ENCODE measurements at places on chromosomes 3 and 15.

DNA sequence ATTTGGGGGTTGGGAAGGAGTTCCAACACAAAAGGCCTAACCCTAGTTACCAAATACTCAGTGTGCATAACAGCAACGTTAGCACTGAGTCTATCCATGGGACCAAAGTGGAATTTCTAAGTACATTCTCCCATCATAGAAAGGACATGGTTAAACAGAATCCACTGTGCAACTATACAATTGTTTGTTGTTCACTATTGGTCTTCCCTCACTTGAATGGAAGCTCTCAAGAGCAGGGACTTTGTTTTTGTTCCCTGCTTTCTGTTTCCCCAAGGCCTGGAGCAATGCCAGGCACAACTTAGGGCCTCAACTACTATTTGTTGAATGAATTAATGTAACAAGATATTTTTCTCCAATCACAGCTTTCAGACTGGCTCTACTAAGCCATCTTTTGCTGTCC, 25.6 kb downstream of the COL8A1 start:
- no peak for DNase-seq

DNA sequence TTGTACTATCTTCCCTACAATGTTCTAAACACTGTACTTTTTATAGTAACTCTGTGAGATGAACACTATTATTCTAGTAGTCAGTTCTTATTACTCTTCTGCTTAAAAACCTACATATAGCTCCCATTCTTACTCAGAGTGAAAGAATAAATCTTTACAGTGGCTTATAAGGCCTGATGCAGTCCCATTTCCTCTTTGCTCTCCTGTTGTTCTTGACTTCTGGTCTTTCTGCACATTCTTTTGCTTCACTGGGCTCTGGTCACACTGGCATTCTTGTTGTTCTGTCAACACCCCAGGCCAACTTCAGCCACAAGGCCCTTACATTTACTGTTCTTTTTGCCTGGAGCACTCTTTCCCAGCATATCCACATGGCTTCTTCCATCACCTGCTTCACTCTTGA, 58.2 kb upstream of the TP63 start:
- DNase-seq, result no peak

DNA sequence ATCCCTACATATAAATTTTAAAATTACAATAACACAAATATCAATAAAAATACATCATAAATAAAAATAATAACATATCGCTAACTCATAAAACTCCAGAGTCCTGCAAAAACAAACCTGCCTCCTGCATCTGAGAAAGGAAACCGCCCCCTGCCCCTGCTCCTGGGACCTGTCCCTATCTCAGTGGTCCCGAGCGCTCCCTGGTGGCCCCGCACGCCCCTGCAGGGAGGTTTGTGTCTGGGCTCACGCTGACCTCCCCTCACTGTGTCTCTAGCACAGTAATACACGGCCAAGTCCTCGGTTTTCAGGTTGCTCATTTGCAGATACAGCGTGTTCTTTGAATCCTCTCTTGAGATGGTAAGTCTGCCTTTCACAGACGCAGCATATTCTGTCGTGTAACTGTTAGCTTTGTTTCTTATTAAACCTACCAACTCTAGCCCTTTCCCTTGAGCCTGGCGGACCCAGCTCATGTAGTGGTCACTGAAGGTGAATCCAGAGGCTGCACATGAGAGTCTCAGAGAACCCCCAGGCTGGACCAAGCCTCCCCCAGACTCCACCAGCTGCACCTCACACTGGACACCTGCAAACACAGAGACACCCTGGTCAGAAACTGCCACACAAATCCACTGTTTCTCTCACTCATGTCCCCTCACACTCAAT, 554.1 kb downstream of the GOLGA6L6 start:
- DNase-seq, result no peak

DNA sequence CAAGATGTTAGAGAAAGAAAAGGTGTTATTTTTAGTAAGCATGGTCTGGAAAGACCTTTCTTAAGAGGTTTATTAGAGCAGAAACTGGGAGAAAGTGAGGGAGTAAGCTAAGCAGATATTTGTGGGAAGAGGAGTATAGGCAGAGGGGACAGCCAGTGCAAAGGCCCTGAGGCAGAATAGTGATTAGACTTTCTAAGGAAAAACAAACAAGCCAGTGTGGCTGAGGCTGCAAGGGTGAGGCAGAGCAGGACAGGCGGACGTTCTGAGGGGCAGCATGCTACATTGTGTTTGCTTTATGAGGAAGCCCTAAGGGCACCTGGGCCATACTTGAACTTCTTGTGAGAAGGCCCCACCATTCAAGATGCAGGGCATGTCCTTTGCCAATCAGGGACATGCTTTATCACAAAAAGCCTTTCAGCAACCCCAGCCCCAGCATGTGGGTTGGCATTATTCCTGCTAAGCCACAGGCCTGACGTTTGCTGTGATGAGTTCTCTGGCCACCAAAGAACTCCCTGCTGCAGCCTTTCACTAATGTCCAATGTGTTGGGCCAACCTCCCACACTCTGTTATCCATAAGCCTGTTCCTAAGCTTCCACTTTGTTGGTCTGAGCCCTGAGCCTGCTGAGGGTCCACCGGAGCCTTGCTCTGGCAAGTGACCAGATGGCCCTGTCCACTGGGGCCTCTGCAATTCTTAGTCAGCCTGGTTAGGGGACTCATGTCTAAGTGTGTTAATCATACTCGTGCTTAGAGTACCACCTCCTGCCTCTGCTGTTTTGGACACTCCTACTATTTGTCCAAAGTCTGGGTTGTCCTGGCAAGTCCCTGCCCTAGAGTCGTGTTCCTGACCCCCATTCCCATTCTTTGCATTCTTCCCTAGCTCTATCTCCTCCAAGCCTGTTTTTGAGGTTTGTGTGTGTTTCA, 209.9 kb upstream of the CTNNB1 start:
- no peak for DNase-seq

DNA sequence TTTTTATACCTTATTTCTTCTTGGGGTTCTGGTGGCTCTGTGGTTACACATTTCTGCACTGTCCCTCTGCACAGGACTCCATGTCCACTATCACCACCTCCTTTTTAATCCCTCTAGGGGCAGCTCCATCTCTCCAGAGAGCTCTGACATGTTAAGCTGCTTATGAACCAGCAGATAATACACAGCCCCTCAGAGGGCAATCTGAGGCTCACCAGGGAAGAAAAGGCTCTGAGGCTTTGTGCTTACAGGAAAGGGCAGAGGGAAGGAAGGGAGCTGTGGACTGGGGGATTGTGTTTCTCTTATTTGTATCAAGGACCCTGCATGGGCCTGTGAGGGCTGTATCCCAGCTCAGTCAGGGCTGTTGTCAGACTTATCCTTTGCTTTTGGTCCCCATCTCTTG, 164.5 kb downstream of the EPHB1 start:
- DNase-seq, result no peak

GRCh38 chr3:70519026-70519425, 206.6 kb upstream of the MDFIC2 start:
- no peak for DNase-seq

DNA sequence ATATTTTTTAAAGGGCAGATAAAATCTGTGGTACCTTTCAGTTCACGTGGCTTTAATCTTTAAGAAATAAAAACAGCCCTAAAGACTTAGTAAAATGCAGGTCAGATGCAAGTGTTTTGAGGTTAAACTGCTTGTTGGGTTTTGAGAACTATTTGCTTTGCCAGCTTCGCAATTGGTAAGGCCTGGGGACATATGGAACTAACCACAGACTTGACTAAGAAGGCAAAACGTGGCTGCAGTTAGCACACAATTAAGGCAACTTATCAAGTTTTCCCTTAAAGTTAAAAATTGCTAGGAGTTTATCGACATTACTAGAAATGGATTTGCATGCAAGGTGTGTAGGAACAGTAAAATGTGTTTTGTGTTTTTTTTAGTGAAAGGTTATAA, 206.9 kb downstream of the ZNF385D start:
- DNase-seq, result no peak

DNA sequence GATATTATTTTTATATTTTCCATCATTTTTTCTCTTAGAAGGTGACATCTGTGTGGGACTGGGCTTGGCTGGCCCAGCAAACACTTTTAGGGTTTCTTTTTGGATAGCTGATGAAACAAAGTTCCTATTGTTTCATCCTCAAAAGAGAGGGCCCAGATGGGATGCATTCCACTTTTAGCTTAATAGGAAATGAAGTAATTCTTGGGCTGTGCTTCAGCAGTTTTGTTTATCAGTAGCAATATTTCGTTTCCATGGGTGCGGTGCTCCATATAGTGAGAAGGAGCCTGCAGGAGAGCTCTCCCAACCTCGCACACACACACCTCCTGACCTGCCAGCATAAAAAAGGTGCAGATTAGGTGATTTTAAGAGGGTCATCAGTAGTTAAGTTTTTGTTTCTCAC, 147.5 kb downstream of the AKAP13 start:
- DNase-seq, result no peak

DNA sequence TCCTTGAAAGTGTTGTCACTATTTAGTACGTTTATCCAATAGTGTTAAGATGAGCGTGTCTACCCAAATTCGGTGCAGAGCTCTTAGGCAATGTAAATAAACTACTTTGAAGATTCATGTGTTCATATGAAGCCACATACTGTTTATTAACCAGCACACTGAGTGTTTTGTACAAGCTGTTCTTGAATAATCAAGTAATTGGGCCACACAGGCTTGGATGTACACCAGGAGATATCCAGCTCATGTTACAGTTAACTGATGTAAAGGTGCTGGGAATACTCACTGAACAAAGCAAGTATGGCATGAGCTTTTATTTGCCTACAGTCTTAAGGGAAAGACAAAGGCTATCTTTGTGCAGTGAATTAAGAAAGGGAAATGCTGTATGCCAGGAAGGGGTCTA, 632 bp upstream of the DHX36 start:
- DNase-seq, result no peak

DNA sequence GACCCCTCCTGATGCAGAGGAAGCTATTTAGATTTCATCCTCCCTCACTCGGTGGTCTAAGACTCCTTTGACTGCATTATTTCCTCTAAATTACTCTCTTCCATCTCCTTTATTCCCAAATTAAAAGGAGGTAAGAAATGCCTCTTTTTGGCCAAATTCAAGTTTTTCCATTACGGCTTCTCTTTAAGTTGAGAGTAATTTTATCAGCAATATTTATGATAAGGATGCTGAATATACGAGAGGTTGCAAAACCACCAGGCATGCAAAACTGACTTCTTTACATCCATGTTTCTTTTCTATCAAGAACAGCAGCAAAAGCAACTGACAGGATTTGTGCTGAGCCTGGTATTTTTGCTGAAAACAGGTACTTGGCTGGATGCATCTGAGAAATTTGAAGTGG, 262.0 kb upstream of the RARB start:
- no peak for DNase-seq

DNA sequence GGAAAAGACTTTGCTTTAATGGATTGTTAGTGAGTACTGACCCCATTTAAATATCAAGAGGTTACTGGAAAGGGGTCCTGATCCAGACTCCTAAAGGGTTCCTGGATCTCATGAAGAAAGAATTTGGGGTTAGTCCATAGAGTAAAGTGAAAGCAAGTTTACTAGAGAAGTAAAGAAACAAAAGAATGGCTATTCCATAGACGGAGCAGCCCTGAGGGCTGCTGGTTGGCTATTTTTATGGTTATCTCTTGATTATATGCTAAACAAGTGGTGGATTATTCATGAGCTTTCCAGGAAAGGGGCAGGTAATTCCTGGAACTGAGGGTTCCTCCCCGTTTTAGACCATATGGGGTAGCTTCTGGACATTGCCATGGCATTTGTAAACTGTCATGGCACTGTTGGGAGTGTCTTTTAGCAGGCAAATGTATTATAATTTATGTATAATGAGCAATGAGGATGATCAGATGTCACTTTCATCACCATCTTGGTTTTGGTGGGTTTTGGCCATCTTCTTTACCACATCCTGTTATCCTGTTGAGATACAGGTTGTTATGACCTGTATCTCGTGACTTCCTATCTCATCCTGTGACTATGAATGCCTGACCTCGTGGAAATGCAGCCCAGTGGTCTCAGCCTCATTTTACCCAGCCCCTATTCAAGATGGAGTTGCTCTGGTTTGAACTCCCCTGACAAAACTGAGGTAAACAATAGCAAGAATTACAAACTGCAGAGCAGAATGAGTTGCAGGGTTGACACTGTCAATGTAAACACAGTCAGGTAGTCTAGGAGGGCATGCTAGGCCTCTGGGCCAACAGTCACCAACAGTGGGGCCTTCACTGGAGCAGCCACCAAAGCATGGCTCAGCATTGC, 10.3 kb upstream of the GPR160 start:
- DNase-seq, result no peak

- DNase-seq, result no peak
These were observed 170.6 kb downstream of the TBL1XR1 start for GRCh38 chr3:177026505-177027277.

- DNase-seq, result no peak
These were observed 10.8 kb upstream of the NANOGP8 start for GRCh38 chr15:35095941-35096340.

GRCh38 chr3:129323651-129324294, 45.1 kb downstream of the HMCES start:
- DNase-seq, result no peak

GRCh38 chr3:45507820-45508317, 86.7 kb upstream of the LIMD1 start:
- DNase-seq, result no peak

- DNase-seq, result no peak
These were observed 193.8 kb downstream of the SCAPER start for GRCh38 chr15:76711351-76711827.

GRCh38 chr3:97957617-97958311, 14.5 kb downstream of the RIOX2 start:
- no peak for DNase-seq

DNA sequence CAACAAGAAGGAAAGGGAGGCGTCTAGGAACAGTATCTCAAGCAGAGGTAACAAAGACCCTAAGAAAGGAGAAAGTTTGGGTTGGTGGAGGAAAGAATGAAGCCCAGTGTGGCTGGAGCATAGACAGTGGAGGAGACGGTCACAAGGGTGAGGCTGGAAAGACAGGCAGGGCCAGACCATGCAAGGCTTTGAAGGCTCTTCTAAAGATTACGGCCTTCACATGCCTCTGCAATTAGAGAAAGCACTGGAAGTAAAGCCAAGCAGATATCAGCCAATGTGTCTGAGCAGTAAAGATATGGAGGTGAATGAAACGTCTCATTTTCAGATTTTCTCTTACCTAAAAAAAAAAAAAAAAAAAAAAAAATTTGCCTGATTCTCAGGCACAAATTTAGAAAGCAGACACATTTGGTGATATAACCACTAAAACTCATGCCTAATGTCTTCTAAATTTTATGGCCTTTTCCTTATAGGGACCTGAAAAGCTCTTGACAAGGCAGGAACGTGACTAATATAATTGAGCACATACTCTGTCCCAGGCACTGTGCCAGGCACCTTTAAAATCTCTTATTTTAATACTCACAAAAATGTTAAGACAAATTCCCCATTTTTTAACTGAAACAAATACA, 184.1 kb downstream of the MECOM start:
- no peak for DNase-seq

GRCh38 chr3:101081999-101082398, 88.8 kb upstream of the ABI3BP start:
- DNase-seq, result no peak

GRCh38 chr3:144923046-144923775, 951.6 kb downstream of the DIPK2A start:
- no peak for DNase-seq

GRCh38 chr15:63156755-63157117, 541 bp downstream of the RPS27L start:
- DNase-seq, result peak; percentile 9
